Epithelial cell of proximal tubule (primary cell): ENCODE measurements at places on chromosomes 13 and 19.

DNA sequence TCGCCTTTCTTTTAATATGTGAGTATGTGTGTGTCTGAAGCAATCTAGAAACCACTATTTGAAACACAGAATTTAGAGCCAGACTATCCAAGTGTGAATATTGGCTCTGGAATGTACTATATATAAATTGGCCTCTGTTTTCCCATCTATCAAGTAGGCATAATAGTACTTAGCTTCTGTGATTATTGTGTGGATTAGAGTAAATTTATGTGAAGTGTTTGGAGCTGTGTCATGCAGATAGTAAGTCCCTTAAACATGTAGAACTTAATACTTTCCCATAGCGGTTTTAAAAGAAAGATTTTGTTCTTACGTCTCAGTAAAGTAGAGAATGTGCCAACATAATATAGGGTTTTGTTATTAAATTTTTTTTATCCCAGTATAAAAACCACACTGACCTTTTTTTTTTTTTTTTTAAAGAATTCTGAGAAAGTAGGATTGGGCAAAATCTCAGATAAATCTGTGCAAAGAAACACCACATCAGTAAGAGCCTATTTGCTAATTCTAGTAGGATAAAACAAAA is 432.3 kb downstream of the RFC3 start:
- no peak for DNase-seq

- no peak for DNase-seq
These were observed 61.4 kb downstream of the CCNE1 start for GRCh38 chr19:29873024-29873800.

DNA sequence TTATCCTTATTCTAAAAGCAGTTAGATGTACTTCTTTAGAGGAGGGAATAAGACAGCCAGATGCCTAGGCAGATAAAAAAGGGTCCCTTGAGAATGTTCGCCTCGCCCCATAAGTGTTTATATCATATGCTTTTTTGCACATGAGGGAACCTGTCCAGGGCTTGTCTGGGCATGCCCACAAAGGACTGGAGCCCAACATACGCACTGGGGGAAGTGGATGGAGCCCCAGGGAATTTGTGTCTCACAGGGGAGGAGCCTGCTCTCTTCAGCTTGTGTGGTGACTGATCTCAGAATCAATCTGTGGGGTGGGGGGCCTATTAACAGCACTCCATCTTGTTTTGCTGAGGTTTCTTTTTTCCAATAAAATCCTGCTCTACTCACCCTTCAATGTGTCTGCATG is 22.6 kb downstream of the MED4 start:
- DNase-seq: no peak

GRCh38 chr19:9431475-9431874 is 3.9 kb downstream of the ZNF266 start:
- DNase-seq: no peak

GRCh38 chr19:2618611-2619010 is 83.9 kb downstream of the GNG7 start:
- no peak for DNase-seq

DNA sequence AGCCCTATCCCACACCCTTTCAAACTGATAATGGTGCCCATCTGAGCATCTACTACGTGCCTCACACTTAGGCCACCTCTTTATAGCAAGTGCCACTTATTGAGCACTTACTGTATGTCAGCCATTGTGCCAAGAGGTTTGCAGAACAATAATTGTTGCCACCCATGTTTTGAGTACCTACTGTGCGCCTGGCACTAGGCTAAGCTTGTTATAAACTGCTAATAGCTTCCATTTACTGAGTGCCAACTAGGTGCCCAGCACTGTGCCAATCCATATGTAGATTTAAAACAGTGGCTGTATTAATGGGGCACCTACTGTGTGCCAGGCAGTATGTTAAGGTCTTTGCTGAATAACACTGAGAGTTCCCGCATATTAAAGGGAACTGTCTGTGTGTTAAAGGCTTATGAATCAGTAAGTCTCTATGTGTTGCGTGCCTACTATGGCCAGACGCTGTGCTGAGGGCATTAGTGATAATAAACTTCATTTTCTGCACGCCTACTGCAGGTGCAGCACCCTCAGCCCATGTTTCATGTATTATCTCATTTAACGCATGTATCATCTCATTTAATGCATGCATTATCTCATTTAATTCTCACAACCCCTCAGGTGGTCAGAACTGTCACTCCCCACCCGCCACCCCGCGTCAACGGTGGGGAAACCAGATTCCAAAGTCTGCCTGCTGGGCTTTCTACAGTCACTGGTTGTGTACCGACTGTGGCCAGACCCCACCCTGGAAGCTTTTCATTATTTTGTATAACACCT is 105.0 kb downstream of the PTPRS start:
- DNase-seq: no peak

- no peak for DNase-seq
These were observed 3.5 kb downstream of the FSTL3 start for GRCh38 chr19:679418-680286.

DNA sequence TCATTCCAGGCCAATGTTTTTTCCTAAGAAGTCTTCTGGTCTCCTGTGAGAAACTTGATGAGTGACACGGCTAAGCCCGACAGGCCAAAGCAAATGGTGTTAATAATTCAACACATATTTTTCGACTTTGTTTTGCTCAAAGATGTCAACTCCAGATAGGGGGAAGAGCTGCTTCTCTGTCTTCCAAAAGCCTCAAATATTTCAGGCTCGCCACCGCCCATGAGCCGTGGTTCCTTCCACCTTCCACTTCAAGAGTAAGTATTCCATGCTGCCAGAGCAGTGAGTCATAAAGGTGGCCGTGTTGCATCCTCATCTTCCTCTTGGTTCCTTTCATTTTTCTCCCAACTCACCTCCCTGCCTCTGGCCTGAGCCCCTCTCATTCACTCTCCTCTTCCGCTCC is 272.6 kb downstream of the EFNB2 start:
- DNase-seq: no peak

DNA sequence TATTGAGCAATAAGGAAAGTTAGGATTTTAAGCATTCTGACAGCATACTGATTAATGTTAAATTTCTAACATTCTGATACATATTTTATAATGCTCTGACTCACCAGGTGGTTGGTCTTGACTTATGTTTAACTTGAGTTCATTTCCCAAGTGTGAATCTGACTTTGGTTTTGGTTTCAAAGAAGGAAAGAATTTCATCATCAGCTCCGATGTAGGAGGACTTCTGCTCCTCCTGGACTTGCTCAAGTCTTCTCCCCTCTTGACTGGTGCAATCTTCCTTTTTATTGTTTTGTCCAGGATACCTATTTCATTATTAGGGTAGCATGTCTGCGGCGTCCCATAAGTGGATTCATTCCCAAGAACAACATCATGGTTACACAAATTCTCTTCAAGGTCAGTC is 141.3 kb downstream of the RNF17 start:
- DNase-seq: no peak

DNA sequence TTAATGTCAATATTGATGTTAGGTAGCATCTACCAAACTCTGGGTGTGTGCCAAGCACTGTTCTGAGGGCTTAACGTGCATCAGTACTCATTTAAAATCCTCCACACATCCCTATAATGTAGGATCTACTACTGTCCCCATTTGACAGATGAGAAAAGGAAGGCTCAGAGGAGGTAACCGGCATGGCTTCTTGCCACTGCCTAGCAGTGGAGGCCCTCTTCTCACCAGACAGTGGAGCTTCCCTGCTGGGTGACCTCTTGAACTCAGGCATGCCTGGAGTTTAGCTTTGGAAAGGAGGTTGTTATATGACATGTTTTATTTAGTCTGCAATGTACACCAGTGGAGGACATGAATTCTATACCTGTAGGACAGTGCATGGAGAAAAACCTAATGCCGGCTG is 2.1 kb downstream of the SPATA13 start:
- DNase-seq: no peak
